Mesothelial cell of epicardium (in vitro differentiated cells): ENCODE measurements at places on chromosomes 7 and 10.

GRCh38 chr10:34731885-34732701 is 83.0 kb downstream of the PARD3 start:
- no peaks in the 10 kb centered on the region for H3K27me3 ChIP-seq
- peak overlapping the region; percentile 92 for H3K27ac ChIP-seq
- no peaks in the 10 kb centered on the region for H3K36me3 ChIP-seq
- peaks cover 52% of the 10 kb centered on the region for H3K4me1 ChIP-seq
- no peak overlapping the region for H3K4me3 ChIP-seq

- H3K27ac ChIP-seq = peak overlapping the region; percentile 96
- H3K4me1 ChIP-seq = peaks cover 42% of the 10 kb centered on the region
- H3K36me3 ChIP-seq = no peaks in the 10 kb centered on the region
- no peaks in the 10 kb centered on the region for H3K27me3 ChIP-seq
- H3K4me3 ChIP-seq = peak overlapping the region; percentile 98
- no peak for DNase-seq
Measured at GRCh38 chr7:5594616-5595544, 171.2 kb upstream of the TNRC18 start.

GRCh38 chr10:131691481-131692090 is 209.2 kb upstream of the PPP2R2D start:
- no peaks in the 10 kb centered on the region for H3K4me1 ChIP-seq
- H3K27ac ChIP-seq = no peak overlapping the region
- H3K27me3 ChIP-seq = peaks cover 28% of the 10 kb centered on the region
- DNase-seq = no peak

DNA sequence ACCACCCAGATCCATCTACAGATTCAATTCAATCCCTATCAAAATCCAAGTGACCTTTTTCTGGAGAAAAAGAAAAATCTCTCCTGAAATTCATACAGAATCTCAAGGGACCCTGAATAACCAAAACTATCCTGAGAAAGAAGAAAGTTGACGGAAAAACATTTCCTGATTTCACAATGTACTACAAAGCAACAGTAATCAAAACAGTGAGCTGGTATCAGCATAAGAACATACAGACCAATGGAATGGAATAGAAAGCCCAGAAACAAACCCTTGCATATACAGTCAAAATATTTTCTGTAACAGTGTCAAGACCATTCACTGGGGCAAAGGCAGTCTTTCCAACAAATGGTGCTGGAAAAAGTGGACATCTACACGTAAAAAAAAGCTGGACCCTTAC is 89.9 kb downstream of the JMJD1C start:
- no peak overlapping the region for H3K27ac ChIP-seq
- no peaks in the 10 kb centered on the region for H3K4me1 ChIP-seq
- H3K36me3 ChIP-seq = peaks cover 16% of the 10 kb centered on the region
- no peak overlapping the region for H3K4me3 ChIP-seq
- H3K27me3 ChIP-seq = no peaks in the 10 kb centered on the region

GRCh38 chr7:25716421-25716820 is 435.6 kb upstream of the NFE2L3 start:
- H3K4me3 ChIP-seq = no peak overlapping the region
- H3K36me3 ChIP-seq = no peaks in the 10 kb centered on the region
- peaks cover 33% of the 10 kb centered on the region for H3K4me1 ChIP-seq
- peaks cover 2% of the 10 kb centered on the region for H3K27me3 ChIP-seq
- DNase-seq = no peak
- no peak overlapping the region for H3K27ac ChIP-seq

DNA sequence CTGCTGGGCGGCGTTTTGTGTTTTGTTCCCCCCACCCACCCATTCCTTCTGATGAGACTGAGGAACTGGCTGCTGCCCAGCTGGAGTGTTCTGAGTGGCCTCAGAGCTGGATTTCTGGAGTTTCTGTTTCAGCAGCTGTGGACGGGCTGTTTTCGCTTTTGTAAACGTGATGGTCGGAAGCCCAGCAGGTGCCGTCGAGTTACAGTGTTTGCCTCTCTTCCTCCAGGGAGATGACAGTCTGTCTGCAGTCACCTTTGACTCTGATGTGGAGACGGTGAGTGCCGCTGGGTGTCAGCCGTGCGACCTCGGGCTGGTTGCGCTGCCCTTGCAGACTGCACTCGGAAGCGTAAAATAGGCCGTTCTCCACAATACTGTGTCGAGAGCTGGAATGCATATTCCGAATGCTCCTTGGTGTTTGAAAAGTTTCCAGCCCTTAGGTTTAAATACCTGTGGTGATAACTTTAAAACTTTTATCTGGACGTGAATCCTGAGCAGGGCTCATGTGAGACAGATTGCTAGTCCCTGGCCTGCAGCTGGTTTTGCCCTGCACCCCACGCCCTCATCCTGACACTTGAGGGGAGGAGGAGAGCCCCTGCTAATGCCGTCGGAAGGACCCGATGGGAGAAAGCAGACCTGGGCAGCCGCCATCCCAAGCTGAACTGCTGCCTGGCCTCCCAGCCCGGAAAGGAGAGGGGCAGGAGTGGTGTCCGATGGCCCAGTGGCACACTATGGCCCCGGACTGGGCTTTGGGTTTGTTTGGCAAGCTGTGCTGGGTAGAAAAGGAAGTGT is 8.3 kb downstream of the IQCE start:
- no peaks in the 10 kb centered on the region for H3K4me1 ChIP-seq
- peaks cover 9% of the 10 kb centered on the region for H3K36me3 ChIP-seq
- H3K4me3 ChIP-seq = no peak overlapping the region
- H3K27ac ChIP-seq = no peak overlapping the region
- DNase-seq = no peak

- H3K4me3 ChIP-seq = peak overlapping the region; percentile 71
- H3K4me1 ChIP-seq = peaks cover 39% of the 10 kb centered on the region
- H3K27ac ChIP-seq = peak overlapping the region; percentile 95
- H3K36me3 ChIP-seq = no peaks in the 10 kb centered on the region
Measured at GRCh38 chr10:79445977-79446757, 743 bp upstream of the ZCCHC24 start.

DNA sequence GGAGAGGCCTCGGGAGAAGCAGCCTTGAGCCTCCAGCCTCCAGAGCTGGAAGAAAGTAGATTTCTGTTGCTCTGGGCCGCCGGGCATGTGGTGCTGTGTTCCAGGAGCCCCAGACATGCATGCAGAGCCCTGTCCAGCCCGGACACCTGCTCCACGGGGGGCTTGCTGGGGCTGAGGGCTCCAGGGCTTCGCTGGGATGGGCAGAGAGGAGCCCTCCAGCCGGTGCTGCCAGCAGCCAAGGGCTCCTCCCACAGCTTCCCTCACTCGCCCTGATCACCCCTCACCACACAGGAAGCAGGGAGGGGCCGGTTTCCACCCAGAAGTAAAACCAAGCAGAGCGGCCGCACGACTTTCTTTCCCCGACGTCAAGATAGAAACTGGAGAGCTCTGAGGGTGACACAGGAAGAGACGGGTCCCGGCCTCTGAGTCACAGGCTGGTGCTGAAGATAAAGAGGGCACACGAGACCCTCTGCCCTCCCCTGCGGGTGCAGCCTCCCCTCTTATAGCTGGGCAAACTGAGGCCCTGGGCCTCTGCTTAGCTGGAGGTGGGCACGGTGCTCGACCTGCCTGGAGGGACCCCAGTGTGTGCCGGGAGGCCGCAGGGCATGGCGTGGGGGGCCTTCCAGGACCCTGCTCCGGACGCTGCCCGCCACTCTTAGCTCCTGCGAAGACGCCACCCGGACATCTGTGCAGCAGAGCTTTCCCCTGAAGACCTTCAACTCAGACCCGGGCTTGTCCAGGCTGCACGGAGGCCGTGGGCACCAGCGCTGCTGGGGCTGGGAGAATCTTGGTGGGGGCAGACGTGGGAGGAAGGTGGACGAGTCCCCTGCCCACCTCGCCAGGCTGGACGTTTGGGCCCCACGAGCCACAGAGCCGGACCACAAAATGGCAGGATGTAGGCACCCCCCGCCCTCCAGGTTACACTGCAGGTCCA is 31.1 kb downstream of the ADAP1 start:
- H3K27me3 ChIP-seq = no peaks in the 10 kb centered on the region
- H3K36me3 ChIP-seq = no peaks in the 10 kb centered on the region
- H3K27ac ChIP-seq = no peak overlapping the region
- peak; percentile 21 for DNase-seq
- no peak overlapping the region for H3K4me3 ChIP-seq
- H3K4me1 ChIP-seq = peaks cover 4% of the 10 kb centered on the region

- H3K36me3 ChIP-seq = peaks cover 3% of the 10 kb centered on the region
- no peak for DNase-seq
- peak overlapping the region; percentile 11 for H3K27ac ChIP-seq
- H3K4me1 ChIP-seq = peaks cover 19% of the 10 kb centered on the region
- no peak overlapping the region for H3K4me3 ChIP-seq
Measured at GRCh38 chr7:130345136-130345535, 520 bp downstream of the CPA5 start.

DNA sequence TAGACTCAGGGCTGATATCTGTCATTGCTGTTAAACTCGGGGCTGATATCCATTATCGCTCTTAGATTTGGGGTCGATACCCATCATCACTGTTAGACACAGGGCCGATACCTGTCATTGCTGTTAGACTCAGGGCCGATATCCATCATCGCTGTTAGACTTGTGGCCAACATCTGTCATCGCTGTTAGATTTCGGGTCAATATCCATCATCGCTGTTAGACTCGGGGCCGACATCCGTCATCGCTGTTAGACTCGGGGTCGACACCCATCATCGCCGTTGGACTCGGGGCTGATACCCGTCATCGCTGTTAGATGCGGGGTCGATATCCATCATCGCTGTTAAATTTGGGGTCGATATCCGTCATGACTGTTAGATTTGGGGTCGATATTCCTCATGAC is 54.8 kb downstream of the BEND7 start:
- H3K4me3 ChIP-seq = no peak overlapping the region
- peaks cover 4% of the 10 kb centered on the region for H3K36me3 ChIP-seq
- H3K27ac ChIP-seq = no peak overlapping the region
- no peaks in the 10 kb centered on the region for H3K27me3 ChIP-seq

DNA sequence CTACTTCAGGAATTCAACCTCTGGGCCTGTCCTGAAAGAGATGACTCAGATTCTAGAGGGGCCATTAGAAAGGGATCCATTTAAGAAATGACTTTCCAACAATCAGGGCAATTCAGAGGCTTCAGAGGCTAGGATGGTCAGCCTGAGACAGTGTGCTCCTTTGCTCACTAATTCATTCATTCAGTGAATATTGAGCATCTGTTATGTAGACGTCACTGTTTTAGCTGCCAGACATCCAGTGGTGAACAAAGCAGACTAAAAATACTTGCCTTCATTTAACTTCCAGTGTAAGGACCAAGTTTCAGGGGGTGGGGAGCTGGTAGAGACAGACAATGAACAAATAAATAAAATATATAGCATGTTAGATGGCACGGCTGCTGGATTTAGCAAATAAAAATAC is 1.6 kb downstream of the KIAA1217 start:
- H3K36me3 ChIP-seq = peaks cover 2% of the 10 kb centered on the region
- peaks cover 87% of the 10 kb centered on the region for H3K4me1 ChIP-seq
- DNase-seq = no peak
- H3K27ac ChIP-seq = peak overlapping the region; percentile 74
- peak overlapping the region; percentile 87 for H3K4me3 ChIP-seq

- H3K4me3 ChIP-seq = no peak overlapping the region
- peaks cover 6% of the 10 kb centered on the region for H3K4me1 ChIP-seq
- no peak for DNase-seq
- H3K27me3 ChIP-seq = no peaks in the 10 kb centered on the region
Measured at GRCh38 chr7:115941703-115942268, 88.8 kb downstream of the TFEC start.

DNA sequence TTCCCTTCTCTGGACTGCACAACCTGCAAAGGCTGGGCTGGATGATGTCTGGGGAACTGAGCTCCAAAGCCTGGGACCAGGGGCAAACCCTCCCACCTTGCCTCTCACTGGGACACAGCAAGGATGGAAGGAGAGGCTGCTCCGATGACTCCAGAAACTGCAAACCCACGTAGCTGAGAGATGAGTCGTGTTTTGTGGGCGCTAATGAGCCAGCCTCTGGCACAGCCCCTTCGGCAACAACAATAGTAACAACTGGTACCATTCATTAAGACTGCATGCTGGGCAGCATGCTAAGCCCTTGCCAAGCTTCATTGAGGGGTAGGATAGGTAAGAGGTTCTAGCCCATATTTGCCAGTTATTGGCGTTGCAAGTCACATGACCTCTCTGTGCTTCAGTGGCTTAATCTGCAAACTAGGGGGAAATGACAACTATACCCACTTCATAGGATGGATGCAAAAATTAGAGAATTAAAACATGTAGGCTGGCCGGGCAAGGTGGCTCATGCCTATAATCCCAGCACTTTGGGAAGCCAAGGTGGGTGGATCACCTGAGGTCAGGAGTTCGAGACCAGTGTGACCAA is 145.9 kb downstream of the SH3PXD2A start:
- DNase-seq = no peak
- no peak overlapping the region for H3K27ac ChIP-seq
- H3K4me3 ChIP-seq = no peak overlapping the region
- no peaks in the 10 kb centered on the region for H3K36me3 ChIP-seq

- peaks cover 9% of the 10 kb centered on the region for H3K4me1 ChIP-seq
- DNase-seq = no peak
- peaks cover 2% of the 10 kb centered on the region for H3K36me3 ChIP-seq
- H3K4me3 ChIP-seq = no peak overlapping the region
- H3K27me3 ChIP-seq = peaks cover 15% of the 10 kb centered on the region
- no peak overlapping the region for H3K27ac ChIP-seq
Measured at GRCh38 chr10:76990561-76990960, 647.0 kb downstream of the KCNMA1 start.

DNA sequence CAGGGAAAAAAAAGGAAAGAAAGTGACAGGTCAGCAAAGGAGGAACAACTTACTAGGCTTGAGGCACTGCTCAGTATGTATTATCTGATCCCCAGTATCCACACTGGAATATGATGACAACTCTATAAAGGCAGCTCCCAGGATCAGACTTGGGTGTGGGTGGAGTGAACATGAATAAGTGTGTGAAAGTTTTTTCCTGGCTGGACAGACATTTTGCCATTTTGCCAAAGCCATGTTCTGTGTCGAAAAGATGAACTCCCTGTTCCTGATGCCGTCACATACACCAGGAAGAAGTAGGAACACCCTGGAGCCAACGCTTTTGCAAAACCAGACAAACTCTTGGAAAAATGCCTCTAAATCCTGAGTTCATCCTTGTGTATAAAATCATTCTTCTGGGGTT is 143.2 kb upstream of the MEOX2 start:
- no peaks in the 10 kb centered on the region for H3K36me3 ChIP-seq
- no peak overlapping the region for H3K27ac ChIP-seq
- DNase-seq = no peak
- H3K27me3 ChIP-seq = no peaks in the 10 kb centered on the region
- H3K4me1 ChIP-seq = peaks cover 1% of the 10 kb centered on the region

DNA sequence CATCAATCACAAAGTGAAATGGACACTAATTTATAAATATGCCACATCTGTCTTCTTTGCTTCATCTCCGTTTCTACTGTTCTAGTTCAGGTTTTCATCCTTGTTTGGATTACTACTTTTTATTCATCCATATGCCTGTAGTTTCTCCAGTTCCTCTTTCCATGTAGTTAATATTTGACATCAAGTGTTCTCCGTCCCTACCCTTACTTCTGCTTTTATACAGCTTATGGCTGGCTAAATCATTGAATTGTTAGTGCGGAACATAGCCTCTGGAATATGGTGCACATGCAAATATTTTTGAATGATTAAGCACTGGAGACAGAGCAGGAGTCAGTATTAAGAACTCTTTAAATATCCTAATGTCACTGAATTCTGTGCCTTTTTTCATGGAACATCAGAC is 230.0 kb upstream of the PPP1R3A start:
- no peak for DNase-seq
- no peak overlapping the region for H3K4me3 ChIP-seq
- H3K4me1 ChIP-seq = peaks cover 7% of the 10 kb centered on the region

- peaks cover 8% of the 10 kb centered on the region for H3K27me3 ChIP-seq
- no peak for DNase-seq
- no peak overlapping the region for H3K27ac ChIP-seq
- H3K36me3 ChIP-seq = no peaks in the 10 kb centered on the region
- H3K4me1 ChIP-seq = no peaks in the 10 kb centered on the region
Measured at GRCh38 chr10:99828464-99828863, 46.0 kb downstream of the ABCC2 start.
